ENCODE measurements at places on chromosomes 16 and 17.

DNA sequence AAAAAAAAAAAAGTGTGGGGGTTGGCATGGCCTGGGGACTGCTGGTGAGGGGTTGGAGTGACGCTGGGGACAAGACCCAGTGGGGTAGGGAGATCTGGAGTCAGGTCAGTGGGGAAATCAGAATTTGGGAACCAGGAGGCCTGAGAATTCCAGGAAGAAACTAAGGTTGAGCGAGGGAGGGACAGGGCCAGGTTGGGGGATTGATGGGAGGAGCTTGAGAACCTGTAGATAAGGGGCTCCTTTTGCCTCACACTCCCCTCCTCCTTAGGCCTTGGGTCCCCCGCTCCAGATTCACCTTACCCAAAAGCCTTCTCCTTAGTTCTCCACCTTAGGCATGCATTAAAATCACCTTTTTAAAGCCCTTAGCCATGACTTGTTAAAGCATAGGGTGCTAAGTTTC is 8.3 kb upstream of the PYDC1 start:
- no peak for DNase-seq

DNA sequence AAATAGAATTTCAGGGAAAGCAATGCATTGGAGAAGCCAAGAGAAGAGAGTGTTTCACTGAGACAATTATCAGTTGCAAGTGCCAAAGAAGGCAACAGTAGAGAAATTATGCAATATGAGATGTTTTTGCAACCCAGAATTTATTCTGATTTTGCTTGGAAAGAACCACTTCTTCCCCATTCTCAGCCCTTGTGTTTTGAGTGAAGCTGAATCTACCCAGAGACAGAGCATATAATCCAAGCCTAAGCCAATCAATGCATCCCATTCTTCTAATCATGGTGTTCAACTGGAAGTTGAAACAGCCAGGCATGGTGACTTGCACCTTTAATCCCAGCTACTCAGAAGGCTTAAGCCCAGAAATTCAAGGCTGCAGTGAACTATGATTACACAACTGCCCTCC is 6.9 kb upstream of the SCNN1G start:
- no peak for DNase-seq

DNA sequence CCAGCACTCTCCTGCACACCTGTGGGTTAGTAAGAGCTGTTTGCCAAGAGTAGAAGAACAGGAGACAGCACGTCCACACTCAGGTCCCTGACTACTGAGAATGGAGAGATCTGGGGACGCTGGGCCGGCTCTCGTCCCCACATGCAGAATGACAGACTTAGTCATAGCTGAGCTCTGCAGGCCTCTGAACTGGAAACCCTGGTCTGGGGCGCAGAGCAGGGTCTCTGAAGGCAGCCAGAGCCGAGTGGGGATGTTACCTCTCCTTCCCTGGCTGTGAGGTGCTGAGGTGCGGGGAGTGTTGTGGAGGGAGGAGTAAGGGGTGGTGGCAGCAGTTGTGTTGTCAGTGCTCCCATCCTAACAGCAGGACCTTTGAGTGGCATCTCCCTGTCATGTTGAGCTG is 7.2 kb upstream of the JPT2 start:
- no peak for DNase-seq

GRCh38 chr16:24125214-24125613 is 130.9 kb upstream of the CACNG3 start:
- DNase-seq: no peak

GRCh38 chr17:41910701-41911391 is 7.9 kb downstream of the ACLY start:
- no peak for DNase-seq

- DNase-seq: no peak
These were observed 53.3 kb upstream of the KCNJ16 start for GRCh38 chr17:70021726-70022125.

DNA sequence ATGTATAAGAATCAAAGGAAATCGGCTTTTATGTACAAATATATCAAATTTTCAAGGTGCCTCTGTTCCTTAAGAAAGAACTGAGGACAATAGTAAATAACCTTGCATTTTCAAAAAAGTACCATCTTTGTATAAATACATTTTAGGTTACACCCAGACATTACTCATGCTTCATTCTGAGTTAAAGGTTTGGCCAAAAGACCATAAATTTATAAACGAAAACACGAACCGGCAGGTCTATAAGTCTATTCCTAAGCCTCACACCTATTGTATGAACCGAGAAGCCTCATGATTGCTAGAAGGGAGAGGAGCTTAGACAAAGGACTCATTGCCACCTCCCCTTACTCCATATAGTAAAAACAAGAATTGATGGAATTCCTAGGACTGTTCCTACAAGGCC is 94.6 kb upstream of the PSMD7 start:
- DNase-seq: no peak

Data from GM12878 (cell line).